Stimulated activated CD8-positive, alpha-beta memory T cell treated with anti-CD3 and anti-CD28 coated beads, Interleukin-7, amount 100 ng/mL, for 48 hours (primary cell): ENCODE measurements at places on chromosomes 7 and 10.

DNA sequence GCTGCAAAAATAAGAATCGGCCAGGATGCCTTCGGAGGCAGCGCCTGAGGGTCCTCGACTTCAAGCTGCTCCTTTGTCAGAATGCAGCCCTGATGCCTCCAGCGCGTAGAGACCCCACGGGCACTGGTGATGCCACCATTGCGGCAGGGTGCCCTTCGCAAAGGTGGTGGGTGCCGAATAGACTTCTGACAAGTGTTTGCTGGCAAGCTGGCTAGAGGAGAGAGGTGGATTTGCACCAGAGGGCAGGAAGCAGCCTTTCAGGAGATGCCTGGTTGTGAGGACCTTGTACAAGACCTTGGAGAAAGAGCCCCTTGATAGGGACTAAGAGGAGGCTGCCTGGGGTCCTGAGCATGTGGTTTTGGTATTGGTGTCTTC, 103.2 kb upstream of the PPIF start:
- no peak for DNase-seq

DNA sequence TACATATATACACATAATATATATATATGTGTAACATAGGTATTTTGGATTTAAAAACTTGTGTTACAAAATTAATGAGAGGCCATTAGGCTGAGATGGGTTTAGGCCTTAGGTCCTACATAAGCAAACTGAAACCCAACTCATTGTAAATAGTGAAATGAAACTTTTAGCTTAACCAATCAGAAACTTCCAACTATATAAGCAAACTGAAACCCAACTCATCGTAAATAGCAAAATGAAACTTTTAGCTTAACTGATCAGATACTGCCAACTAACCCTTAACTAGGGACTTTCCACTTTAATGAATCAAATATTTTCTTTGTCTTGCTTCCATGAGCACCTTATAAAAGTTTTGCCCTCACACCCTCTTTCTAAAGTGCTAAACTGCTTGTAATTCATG, 17.3 kb upstream of the SAMD9L start:
- DNase-seq: no peak

DNA sequence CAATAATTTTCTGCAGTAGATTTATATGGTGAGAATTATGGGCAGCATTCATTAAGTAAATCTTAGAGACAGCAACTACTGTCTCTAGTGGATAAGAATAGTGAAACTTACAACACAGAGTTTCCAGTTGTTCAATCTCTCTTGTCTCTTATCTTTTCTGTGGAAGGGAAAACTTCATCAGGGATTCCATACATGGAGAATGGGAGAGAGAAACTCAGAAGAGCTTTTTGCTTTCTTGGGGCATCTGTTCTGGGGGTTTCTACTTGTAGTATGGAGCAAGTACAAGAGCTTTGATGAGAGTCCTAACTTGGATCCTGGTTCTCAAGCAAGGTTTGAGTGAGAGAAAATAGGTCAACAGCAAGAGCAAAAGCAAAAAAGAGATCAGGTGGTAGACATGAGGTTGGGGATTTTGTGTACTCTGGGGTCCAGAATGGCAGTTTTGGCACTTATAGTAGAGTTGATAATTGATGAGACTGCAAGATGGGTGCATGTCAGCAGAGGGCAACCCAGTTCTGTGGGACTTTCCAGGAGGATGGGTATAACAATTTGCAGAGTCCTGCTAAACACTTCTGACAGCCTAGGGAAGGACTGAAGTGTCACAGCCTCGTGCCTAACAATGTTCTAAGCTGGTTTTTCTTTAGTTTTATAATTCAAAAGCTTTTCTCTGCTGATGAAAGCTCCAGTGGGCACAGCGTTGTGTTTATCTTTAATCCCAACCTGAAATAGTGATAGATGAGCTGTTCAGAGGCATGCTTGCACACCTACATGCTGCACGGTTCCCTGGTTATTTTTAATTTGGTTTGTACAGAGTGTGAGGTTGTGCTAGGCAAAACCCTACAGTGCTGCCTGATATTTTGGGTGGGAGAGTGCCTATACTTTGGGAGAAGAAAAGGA, 32.0 kb upstream of the STRIP2 start:
- peak; percentile 9 for DNase-seq

GRCh38 chr7:87735360-87735759, 107.2 kb downstream of the RUNDC3B start:
- no peak for DNase-seq

GRCh38 chr10:131843881-131844284, 56.9 kb upstream of the PPP2R2D start:
- no peak for DNase-seq

DNA sequence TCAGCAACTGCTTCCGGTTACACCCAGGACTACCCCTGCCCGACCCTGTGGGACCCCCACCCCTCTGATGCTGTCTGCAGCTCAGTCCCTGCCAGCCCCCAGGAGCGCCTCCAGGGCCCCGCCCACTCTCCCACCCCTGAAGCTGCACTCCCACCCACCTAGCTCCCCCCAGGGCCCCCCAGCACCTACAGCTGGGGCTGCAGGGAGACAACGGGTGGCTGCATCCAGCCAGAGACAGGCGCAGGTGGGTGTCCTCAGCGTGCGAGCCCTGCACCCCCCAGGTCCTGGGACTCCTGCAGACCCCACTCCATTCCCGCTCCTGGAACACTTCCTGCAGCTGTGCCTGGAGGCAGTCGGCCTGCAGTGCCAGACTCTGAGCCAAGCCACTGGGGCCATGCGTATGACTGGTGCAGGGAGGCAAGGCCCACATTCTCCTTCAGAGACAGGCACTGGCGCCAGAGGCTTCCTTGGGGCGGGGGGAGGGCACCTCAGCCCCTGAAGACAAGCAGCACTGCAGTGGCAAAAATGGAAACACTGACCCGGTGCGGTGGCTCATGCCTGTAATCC, 6.1 kb downstream of the CYP2W1 start:
- DNase-seq: no peak

- no peak for DNase-seq
These were observed 58.5 kb downstream of the ELMO1 start for GRCh38 chr7:37390114-37390513.

- DNase-seq: no peak
These were observed 80.8 kb downstream of the ZNF467 start for GRCh38 chr7:149692557-149692982.

GRCh38 chr7:4861673-4862072, at the start of gene PAPOLB:
Gene PAPOLB (minus strand): TSS chr7:4862030. CDS start chr7:4861810, 220 bp downstream.
- peak; percentile 15 for DNase-seq

GRCh38 chr10:33681595-33681994, 347.1 kb upstream of the NRP1 start:
- no peak for DNase-seq

GRCh38 chr7:86995052-86995725, 64.3 kb downstream of the ELAPOR2 start:
- no peak for DNase-seq

GRCh38 chr7:37259319-37259821, 189.3 kb downstream of the ELMO1 start:
- DNase-seq: no peak

GRCh38 chr10:72328829-72329204, 25.9 kb downstream of the DNAJB12 start:
- DNase-seq: no peak

DNA sequence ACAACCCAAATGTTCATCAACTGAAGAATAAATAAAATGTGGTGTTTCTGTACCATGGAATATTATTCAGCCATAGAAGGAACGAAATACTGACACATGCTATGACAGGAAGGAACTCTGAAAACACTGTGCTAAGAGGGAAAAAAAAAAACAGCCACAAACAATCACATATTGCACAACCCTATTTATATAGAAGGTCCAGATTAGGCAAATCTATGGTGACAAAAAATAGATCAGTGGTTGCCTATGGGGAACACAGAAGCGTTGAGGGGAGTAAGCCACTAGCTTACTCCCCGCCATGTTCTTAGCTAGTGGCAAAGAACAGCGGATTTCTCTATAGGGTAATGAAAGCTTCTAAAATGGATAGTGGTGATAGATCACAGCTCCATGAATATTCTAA, 198.4 kb downstream of the TPST1 start:
- no peak for DNase-seq

GRCh38 chr10:95350830-95351228, 60.0 kb upstream of the PDLIM1 start:
- no peak for DNase-seq

DNA sequence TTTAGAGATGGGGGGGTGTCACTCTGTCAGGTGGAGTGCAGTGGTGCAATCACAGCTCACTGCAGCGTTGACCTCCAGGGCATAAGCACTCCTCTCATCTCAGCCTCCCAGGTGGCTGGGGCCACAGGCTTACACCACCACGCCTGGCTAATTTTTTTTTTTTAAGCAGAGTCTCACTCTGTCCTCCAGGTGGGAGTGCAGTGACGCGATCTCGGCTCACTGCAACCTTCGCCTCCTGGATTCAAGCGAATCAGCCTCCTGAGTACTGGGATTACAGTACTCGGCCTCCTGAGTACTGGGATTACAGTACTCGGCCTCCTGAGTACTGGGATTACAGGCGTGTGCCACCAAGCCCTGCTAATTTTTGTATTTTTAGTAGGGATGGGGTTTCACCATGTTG, 23.6 kb upstream of the PPIA start:
- no peak for DNase-seq

- DNase-seq: no peak
These were observed 22.3 kb downstream of the MRPS33 start for GRCh38 chr7:140992422-140992821.

DNA sequence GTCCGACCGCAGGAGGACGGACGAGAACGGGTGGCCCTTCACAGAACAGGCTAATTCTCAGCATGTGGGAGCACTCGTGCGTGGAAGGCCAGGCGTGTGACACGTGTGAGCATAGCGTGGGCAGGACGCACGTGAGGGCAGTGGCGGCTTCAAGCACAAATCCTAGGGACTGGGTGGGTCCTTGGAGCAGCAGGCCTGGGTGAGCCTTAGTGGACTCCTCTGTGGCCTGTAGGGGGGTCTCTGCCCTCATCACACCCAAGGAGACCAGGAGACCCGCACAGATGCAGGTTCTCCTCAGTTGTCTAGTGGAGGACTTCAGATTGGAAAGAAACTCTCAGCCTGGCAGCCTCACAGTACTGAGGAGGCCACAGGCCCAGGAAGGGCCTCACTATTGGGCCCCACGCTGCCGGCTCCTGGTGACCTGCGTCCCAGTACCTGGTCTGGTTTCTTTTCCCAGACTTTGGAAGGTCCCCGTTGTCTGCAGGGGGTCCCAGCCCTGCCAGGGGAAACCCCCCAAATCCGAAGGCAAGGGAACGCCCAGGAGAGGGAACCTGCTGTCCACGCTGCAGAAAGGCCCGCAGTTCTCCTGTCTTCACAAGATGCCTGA, 49.1 kb upstream of the FAM20C start:
- no peak for DNase-seq

GRCh38 chr7:41232086-41232485, 470.8 kb downstream of the INHBA start:
- DNase-seq: no peak

- no peak for DNase-seq
These were observed 19.0 kb downstream of the CALML5 start for GRCh38 chr10:5480162-5480941.

- no peak for DNase-seq
These were observed 8.8 kb downstream of the CRPPA start for GRCh38 chr7:16412274-16413254.

- DNase-seq: no peak
These were observed 272.5 kb upstream of the COBL start for GRCh38 chr7:51589111-51589510.

DNA sequence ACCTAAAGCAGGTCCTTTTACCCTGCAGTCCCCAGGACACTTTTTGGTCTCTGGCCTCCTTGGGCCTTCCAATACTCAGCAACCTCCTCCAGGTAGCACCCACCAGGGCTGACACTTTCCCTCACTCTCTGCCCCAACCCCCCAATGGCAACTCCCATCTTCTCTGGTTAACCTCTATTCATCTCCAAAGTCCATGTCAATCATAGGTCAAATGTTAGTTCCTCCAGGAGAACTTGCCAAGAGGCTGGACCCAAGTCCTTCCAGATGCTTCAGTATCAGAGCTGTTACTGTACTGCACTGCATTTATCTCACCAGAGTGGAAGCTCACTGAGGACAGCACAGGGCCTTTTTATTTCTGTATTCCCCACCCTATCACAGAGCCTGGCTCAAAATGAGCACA, 295.0 kb upstream of the KLF14 start:
- DNase-seq: no peak

DNA sequence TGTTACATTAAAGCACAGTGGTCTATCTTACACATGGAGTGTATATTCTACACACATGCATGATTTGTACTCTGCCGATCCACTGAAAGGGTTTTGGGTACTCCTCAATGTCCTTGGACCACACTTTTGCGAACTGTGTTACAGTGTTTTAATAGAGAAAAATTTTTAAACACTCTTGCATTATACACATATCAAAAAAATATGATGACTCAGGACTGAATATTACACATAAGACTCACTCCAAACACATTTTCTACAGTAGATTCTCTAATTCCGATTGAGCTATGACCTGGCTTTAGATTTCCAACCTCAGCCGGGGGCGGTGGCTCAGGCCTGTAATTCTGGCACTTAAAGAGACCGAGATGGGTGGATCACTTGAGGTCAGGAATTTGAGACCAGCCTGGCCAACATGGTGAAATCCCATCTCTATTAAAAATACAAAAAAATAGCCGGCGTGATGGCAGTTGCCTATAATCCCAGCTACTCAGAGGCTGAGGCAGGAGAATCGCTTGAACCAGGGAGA, 222.4 kb downstream of the CACNA2D1 start:
- DNase-seq: no peak

DNA sequence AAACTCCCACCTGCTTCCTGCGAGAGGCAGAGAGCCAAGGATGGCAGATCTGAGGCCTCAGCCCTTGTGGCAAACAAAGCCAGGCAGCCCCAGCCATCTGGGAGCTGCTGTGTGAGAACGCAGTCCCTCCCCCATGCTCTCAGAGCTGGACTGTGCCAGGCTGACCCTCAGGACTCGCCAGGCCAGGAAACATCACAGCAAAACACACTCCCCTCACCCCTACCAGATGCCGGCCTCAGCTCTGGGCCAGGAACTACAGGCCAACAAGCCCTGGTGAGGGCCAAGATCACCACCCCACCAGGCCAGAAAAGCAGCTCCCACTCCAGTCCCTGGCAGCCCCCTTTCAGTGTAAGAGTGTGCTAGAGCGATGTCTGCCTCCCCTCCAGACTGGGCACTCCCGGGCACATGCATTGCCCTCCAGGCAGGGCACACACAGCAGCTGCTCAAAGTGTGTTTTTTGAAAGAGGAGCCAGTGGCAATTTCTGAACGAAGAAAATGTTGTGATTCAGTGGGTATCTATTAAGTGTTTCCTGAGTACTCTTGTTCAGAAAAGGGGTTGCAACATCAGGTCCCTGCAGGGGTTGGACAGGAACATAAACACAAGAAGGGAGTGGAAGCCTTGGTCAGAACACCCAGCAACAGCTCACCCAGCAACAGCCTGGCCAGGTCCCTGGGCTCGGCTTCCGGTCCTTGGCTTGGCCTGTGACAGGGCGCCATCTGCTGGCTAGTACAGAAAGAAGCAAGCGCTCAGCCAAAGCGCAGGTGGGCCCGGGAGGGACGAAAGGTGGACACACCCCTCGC, 18.3 kb downstream of the LRRC20 start:
- DNase-seq: peak; percentile 68
